ENCODE measurements at places on chromosomes 1 and 21.

- DNase-seq, result peak; percentile 35
Observed at GRCh38 chr1:1245817-1246576, 525 bp downstream of the C1QTNF12 start.

DNA sequence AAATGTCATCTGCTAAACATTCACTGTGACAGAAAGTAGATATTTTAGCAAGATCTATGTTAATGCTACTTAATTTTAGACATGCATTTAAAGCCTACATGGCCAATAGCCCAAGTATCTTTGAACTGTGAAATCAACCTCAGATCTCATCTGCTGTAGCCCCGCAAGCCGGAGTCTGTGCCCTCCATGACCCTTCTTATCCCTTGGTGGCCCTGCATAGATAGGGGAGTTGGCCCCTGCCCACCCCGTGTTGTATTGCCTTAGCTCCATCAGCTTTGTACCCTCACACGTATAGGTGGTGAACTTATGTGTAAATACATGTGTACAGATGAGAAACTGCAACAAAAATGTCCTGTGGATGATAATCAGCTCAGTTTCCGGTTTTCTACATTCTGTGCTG, 18.5 kb downstream of the ATP5PO start:
- no peak for DNase-seq

GRCh38 chr1:36199934-36200741, 24.1 kb upstream of the THRAP3 start:
- peak; percentile 71 for DNase-seq

GRCh38 chr1:241061062-241061461, 295.9 kb downstream of the RGS7 start:
- no peak for DNase-seq

- DNase-seq, result no peak
Observed at GRCh38 chr1:184052194-184052559, 647 bp downstream of the TSEN15 start.

GRCh38 chr21:46585191-46585953, 19.5 kb downstream of the S100B start:
- DNase-seq, result no peak

DNA sequence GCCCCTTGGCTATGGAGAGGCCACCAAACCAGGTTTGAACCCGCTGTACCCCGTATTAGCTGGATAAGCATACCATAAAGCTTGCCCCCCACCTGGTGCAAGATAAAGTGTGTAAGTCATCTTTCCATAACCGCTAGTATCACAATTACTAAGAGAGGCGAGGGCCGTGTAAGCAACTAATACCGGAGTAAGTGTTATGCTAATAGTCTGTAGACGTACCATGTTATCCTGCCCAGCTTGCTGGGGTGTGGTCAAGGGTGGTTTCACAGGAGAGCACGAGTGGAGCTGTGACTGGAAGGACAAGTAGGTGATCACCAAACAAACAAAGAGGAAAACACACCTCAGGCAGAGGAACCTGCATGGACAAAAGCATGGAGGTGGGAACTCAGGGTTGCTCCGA, 3.6 kb upstream of the TNFRSF1B start:
- no peak for DNase-seq

GRCh38 chr1:211951856-211952255, 83.5 kb downstream of the INTS7 start:
- DNase-seq, result peak; percentile 59

DNA sequence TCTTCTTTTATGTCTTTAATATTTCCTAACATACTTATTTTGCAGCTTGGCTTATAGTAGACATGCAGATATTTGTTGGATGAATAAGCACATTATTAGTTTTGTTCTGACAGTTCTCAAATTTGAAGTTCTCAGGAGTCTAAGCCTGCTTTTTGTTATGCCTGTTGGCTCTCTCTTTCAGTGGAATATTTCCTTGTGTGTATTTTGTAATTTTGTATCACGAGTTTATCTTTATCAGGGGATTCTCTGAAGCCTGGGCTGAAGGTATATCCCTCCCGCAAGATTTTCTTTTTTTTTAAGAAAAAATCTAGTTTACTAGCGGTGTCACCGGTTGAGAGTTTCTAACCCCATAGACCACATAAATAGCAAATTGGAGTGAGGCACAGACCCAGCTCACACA, 105.9 kb downstream of the RGL1 start:
- DNase-seq, result no peak

DNA sequence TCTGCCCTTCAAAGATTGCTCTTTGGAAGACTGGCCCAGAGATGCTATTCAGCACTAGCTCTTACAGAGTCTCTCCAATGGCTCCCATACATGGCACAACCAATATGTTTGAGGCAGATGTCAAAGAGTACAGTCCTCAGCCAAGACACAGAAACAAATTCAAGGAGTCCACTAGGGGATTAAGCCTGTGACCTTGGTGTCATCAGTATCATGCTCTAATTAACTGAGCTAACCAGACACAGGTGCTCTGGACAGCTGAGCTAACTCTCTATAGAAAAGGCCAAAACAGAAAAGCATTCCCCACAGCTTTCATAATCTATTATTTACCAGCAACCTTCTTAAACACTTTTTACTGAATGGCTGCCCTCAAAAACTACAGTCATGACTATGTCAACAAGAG, 666.0 kb upstream of the PLXNA2 start:
- no peak for DNase-seq

DNA sequence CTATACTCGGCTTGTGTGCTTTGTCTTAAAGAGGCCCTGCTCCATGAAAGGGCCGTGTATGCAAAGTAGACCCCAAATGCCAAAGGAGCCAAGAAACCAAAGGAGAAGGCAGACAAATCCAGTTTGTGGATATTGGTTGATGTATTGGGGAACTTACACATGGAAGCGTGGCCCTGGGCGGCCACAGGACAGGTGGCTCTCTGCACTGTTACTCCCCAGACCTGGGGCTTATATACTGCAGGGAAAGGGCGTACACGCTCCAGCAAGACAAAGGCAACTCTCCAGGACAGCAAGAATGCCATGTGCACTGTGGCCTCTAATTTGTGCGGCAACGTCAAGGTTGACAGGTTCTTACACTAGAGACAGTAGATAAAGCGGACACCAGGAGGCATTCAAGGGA, 24.8 kb downstream of the RSPH1 start:
- DNase-seq, result no peak

- DNase-seq, result no peak
Observed at GRCh38 chr1:213905344-213905743, 82.4 kb upstream of the PROX1 start.

GRCh38 chr1:230896779-230897178, 28.5 kb upstream of the C1orf198 start:
- no peak for DNase-seq

- no peak for DNase-seq
Observed at GRCh38 chr1:202624088-202624780, 86.0 kb downstream of the SYT2 start.

DNA sequence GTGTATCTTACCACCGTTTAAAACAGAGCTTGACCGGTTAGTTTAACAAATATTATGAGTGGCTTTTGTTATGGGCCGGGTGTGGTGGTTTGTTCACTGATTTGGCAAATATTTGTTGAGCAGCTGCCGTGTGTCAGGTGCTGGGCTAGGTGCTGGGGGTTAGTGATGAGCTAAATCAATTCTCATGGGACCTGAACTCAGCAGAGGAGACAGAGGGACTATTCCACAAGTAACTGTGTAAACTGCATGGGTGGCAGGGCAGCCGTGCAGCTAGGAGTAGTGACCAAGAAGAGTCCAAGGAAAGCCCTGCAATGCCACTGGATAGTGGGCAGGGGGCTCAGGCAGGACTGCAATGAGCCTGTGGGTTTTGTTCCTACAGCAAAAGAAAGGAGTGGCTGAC, 11.2 kb upstream of the C2CD2 start:
- DNase-seq, result no peak

DNA sequence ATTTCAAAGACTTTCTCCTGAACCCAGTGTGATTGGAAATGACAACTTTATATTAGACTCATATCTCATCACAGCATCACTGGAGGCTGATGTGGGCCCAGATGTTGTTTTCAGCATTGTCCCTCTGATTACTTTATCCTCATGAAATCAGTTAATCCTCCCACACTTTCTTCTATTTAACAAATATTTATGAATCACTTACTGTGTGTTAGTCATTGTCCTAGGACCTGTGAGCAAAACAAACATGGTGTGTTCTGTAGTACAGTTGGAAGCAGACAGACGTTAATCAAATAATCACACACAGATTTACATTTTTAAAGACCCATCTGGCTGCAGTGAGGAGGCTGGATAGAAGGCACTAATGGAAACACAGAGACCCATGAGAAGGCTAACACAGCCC, 383.7 kb downstream of the PRDM2 start:
- DNase-seq, result peak; percentile 21

DNA sequence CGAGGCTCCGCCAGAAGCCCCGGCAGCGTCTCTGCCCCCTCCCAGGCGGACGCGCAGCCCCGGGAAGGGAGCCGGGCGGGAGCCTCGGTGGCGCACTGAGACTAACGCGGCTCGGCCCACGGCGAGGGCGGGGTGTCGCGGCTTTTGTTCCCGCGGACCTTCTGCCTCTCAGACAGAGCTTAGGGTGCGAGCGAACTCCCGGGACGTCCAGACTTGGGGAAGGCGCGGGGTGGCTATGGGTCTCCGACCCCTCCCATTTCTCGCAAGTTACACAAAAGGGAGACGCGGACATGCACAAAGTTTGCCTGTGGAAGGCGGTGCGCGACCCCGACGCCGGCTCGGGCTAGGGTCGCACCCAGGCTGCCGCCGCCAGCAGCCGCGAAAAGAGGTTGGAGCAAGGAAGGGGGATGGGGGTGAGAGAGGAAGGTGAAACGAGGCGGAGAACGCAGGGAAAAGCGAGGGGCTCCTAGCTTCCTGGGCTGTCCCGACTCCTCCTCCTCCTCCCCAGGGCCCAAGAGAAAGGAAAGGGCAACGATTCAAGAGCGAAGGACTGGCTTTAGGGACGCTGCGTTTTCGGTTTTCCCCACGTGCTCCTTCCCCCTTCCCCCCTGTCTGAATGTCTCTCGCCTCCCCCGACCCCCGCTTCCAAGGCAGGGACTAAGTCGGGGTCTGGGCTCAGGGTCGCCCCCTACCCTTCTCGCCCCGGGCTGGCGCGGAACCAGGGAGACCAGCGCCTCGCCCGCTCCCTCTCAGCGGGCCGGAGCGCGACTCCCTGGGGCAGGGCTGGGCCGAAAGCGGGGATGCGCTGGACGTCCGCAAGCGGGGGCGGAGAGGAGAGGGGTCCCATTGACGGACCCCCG, 729 bp downstream of the APP start:
- peak; percentile 80 for DNase-seq

GRCh38 chr1:101392552-101392951, 155.7 kb downstream of the S1PR1 start:
- no peak for DNase-seq

GRCh38 chr21:24939291-24939690, 668.0 kb downstream of the MRPL39 start:
- no peak for DNase-seq

DNA sequence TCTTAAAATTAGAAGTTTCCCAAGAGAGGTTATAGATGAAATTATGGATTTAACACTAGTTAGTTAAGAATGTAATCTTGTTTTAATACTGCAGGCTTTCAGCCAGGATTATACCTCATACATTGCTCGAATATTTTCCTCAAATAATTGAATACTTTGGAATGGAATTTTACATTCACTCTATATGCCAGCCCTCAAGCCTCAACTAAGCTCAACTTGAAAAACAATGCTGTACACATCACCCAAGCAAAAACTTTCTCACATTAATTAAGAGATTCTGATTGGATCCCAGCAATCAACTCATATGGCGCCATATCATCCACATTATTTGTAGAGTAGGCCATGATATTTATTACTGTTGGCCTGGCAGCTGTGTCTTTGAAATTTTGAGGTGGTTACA, 710.7 kb upstream of the ADAMTS5 start:
- no peak for DNase-seq

All from GM23248 (cell line).